ENCODE measurements at places on chromosomes 4 and X.

GRCh38 chrX:119692191-119693039, 553 bp downstream of the SEPTIN6 start:
- DNase-seq: peak; percentile 70

GRCh38 chr4:166399021-166399420, 526.0 kb downstream of the TLL1 start:
- no peak for DNase-seq

GRCh38 chr4:2438822-2439718, 20.3 kb downstream of the CFAP99 start:
- no peak for DNase-seq

GRCh38 chr4:7843831-7844593, 95.6 kb downstream of the AFAP1 start:
- DNase-seq: peak; percentile 57

GRCh38 chrX:103240155-103240554, 14.8 kb downstream of the TCEAL8 start:
- no peak for DNase-seq

- DNase-seq: no peak
Measured at GRCh38 chr4:128502818-128503527, 215.4 kb upstream of the PGRMC2 start.
